ENCODE measurements at places on chromosomes 1 and 21.

GRCh38 chr21:35406635-35407034 is 357.5 kb upstream of the RUNX1 start:
- no peak for DNase-seq

- no peak for DNase-seq
These were observed 54.5 kb downstream of the TM2D1 start for GRCh38 chr1:61670445-61670844.

DNA sequence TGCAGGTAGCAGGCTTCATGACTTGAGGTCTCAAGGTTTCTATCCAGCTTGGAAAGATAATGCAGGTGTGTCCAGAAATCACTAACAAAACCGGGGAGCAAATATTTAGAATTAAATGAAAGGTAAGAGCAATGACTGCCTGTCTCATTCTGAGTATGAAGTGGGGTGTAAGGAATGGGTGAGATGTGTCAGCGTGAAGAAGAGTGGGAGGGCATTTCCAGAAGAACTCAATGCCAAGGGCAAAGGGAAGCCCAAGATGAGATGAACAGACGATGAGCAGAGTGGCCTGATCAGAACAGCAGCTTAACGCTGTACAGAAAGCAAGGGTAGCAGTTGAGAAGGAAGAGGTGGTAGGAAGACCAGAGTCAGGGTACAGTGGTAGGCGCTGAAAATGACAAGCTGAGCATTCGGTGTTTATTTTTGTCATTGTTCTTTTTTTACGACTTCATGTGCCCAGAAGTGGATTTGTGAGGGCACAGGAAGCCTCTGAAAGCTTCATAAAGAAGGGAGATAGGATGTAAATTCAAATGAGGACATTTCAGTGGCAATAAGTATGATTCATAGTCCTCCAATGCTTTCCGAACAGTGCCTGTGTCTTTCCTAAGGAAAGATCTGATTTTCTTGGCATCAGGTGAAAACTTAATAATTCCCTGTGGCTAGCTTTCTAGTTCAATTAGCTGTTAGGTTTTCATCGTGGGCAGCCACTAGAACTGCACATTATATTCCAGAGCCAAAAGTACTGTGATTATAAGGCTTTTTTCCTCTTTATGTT is 190.5 kb downstream of the APP start:
- DNase-seq = no peak

DNA sequence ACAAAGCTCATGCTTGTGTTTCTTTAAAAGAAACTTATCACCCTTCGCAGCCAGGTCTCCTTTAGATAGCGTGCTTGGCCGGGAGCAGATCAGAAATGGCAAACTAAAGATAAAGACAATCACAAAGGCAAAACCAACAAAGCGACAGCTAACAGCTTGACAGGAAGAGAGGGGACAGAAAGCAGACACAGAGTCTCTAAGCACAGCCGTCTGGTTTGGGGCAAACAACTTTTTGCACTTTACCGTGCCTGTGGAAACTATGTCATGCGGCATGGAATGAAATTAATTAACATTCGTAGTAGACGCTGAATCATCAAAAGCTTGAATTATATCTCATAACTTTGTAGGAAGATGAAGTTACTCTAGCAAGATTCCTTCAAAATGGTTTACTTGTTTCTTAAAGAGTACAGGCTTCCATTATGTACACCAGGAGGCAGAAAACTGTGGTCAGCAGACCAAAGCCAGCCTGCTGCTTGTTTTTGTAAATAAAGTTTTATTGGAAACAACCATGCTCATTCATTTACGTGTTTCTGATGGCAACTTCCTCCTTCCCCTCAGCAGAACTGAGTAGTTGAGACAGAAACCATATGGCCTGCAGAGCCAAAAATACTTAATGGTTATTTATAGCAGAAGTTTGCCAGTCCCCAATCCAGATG is 183.2 kb downstream of the KIF26B start:
- no peak for DNase-seq

DNA sequence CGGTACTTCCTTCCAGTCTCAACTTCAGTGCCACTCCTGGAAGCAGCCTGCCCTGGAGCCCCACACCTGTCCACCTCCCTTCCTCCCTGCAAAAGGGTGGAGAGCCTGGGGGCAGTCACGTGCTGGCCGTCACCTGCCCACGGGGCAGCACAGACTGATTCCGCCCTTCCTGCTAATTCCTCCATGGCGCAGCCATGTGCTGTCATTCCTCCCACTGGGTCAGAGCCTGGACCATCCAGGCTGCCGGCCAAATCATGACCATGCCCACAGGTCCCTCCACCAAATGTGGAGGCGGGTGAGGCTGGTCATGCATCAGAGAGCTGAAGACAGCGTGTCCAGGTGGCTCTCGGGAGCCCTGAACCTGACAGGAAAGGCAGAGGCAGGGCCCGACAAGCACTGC is 24.4 kb upstream of the GPR153 start:
- DNase-seq = peak; percentile 65

DNA sequence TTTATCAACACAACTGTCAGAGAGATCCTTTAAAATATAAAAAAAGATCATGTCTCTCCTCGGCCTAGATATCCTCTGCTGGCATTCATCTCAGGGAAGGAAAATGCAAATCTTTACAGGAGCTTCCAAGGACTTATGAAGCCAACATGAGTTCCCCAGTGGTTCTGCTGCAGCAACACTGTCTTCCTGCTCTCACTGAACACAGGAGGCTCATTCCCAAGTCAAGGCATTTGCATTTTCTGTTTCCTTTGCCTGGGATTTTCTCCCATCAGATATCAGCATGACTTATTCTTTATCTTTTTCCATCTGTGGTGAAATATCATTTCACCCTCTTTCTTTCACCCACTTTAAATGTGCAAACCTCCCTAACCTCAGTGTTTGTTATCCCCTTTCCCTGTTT is 513.8 kb upstream of the ZP4 start:
- DNase-seq = no peak

- no peak for DNase-seq
These were observed 14.0 kb upstream of the NES start for GRCh38 chr1:156691191-156691590.

DNA sequence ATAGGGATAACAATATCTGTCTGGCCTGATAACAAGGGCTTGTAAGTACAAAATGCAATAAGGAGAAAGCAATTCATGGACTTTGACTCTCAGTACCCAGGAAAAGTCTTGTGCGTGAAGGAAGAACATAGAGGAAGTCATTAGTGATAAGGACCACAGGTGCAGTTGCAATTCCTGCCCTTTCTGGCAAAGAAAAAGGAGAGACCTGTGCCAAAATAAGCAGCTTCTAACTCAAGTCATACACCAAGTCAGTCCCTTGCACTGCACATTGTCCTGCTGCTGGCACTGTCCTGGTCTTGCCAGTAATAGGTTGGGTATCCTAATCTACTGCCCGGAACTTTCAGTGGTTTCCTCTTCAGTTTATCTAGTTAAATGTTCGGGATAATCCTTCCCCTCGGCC is 14.8 kb upstream of the SOD1 start:
- DNase-seq = no peak

DNA sequence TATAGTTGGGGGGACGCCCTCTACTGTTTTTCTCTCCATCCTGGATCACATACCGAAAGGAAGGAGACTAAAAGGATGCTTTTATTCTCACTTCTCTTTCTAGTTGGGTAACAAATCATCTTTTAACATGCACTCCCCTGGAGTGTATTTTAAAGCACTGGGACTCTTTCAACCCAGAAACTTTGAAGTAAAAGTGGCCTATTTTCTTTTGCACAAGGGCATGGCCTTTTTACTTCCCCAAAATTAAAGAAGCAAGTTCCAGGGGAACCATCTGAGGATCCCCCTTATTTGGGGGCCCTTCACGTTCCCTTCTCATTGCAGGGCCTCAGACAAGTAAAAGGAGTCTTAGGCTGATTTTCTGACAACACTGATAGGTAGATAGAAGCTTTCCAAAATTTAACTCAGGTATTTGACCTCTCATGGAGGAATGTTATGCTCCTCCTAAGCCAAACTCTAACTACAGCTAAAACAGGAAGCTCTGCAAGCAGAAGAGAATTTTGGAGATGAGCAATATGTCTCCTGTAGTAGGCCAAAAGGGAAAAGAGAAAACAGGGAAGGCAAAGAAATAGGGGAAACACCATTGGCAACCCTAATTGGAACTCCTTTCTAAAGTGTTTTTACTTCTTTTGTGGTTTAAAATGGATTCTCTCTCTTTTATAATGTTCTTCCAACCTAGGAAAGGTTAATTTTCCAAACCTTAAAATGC is 8.9 kb upstream of the CD46 start:
- no peak for DNase-seq
